Activated CD4-positive, alpha-beta T cell treated with anti-CD3 and anti-CD28 coated beads, Interleukin-10, Interleukin-2, amounts not matched to agents 100 ng/mL and 50 ng/mL, durations not matched to agents 16 hours and 8 hours (primary cell): ENCODE measurements at places on chromosomes 1 and 21.

DNA sequence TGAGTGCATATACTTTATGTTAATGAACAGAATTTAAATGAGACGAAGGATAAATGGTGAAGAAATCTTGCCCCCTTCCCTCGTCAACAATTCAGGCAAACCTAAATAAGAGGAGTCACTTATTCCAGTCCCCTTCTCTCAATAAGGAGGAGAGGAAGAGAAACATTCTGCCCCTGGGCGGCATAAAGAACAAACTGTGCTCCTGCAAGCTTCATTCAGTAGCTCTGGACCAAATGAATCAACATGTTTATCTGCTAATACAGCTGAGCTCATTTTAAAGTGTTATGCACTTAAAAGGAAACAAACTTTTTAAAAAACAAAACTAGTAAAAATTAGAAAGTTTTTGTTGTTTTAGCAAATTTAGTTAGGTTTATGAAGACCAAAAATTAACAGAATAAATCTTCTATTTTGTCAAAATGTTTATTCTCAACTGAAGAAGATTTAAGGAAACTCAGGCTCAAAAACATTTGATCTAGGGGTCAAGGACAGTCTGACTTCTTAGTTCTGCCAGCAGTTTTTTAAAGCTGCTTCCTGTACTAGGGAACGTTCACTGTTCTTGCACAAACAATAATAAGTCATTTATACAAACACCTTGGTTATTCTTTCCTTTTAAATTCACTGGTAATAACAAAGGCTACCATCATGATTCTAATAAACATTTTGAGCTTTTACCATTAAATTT is 58.3 kb downstream of the AKT3 start:
- no peak for DNase-seq

DNA sequence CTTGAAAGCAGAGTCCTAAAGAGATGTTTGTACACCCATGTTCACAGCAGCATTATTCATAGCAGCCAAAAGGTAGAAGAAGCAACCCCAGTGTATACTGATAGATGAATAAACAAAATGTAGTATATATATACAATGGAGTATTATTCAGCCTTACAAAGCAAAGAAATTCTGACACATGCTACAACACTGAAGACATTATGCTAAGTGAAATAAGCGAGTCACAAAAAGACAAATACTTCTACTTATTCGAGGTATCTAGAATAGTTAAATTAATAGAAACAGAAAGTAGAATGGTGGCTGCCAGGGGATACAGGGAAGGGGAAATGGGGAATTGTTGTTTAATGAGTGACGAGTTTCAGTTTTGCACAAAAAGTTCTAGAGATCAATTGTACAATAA is 23.5 kb downstream of the COP1 start:
- peak; percentile 26 for DNase-seq

DNA sequence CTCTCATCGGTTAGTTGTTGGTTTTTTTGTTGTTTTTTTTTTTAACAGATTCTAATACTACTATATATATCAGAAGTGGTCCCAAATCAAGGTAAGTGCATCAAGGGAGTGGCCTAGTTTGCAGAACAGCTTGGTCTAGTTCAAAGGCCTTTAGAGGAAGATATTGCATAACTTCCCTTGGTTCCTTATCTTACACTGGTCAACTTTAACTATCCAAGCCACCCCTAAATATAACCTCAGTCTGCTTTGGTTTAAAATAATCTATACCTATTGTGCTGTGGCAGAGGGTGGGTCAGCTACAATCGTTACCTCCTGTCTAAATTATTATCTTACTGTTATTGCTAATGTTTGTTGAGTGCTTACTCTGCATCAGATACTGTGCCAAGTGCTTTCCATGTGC is 6.9 kb downstream of the S100A12 start:
- no peak for DNase-seq

DNA sequence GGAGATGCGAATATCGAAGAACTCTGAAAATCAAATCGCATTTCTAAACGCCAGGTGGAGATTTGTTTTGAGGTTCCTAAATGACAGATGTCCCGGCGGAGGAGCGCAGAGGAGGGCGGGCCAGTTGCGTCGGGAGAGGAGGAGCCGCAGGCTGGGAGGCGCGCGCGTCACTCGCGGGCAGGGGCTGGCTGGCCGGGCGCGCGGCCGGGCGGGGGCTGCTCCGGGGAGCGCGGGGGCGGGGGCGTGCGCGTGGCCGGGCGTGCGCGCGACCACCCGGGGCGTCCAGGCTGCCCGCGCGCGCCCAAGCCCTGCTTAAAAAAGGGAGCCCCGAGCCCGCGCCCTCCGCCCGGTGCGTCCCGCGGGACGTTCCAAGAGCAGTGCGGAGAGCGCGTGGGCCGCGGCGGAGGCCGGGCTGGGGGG is 47.3 kb downstream of the H3-3A start:
- DNase-seq = peak; percentile 90

DNA sequence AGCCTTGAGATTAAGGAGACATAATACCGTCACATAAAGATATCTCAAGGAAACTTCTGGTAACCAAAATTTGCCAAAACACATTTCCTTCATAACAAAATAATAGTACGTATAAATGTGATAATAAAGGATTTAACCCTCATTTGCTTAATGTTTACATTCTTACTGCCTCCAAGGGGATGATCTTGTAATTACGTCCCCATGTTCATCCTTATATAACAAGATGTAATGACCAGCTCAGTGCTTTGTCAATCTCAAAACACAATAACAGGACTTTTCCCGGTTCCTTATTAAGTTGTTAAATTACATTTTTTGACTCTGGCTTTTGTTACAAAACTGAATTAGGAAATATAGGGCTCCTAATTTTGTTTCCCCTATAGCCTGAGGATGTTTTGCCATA is 41.3 kb upstream of the UHMK1 start:
- DNase-seq = no peak

- DNase-seq = peak; percentile 6
Measured at GRCh38 chr1:90509225-90510048, 207.7 kb downstream of the BARHL2 start.

- peak; percentile 39 for DNase-seq
Measured at GRCh38 chr1:10965546-10966226, 46.8 kb upstream of the TARDBP start.

GRCh38 chr1:84223751-84224432 is 77.6 kb upstream of the SAMD13 start:
- no peak for DNase-seq

GRCh38 chr1:91804546-91805023 is 81.4 kb downstream of the TGFBR3 start:
- peak; percentile 97 for DNase-seq

GRCh38 chr1:228280961-228281591 is 73.2 kb downstream of the OBSCN start:
- DNase-seq = no peak

- DNase-seq = no peak
Measured at GRCh38 chr1:208172423-208173145, 71.6 kb downstream of the PLXNA2 start.

DNA sequence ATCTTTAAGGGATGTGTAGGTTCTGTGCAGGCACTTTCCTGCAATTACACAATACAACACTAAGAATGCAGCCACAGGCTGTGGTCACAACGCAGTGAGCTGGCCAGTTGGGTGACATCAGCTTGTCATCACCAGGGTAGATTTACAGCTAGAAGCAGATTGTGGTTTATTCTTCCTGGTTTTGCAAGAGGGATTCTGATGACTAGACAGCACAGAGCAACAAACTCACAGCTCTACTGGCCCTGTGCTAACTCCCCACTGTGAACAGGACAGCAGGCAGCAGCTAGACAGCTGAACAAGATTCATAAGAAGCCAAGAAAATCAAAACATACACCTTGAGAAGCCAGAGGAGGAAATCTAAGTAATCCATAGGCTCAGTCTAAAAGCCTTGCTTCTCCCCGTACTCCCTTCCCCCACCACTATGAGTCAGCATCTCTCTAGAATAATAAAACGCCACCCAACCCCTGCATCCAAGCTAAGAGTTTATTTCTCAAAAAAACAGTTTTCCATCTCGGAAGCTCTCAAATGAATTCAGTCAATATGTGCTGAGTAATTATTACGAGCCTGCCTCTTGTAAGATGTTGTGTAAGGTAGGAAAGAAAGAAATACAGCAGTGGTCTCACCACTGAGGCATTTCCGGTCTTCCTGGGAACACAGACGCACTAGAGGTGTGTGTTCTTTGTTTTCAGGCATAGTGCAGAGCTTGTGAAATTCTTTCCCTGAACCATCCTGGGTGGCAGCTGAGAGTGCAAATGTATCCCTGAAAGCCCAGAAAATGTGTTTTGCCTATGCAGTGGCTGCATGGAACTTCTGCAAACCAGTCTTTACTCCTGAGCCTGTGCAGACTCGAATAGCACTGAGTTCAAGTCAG is 162.8 kb downstream of the NTPCR start:
- DNase-seq = peak; percentile 91

- DNase-seq = no peak
Measured at GRCh38 chr21:44556879-44557278, 1.7 kb downstream of the KRTAP10-3 start.

GRCh38 chr21:38265166-38265565 is 8.4 kb downstream of the KCNJ15 start:
- no peak for DNase-seq

- DNase-seq = no peak
Measured at GRCh38 chr21:43624339-43624738, 34.9 kb downstream of the HSF2BP start.

- DNase-seq = no peak
Measured at GRCh38 chr1:21296509-21297354, 6.5 kb upstream of the ECE1 start.

- DNase-seq = no peak
Measured at GRCh38 chr1:50977575-50978143, 7.6 kb downstream of the CDKN2C start.

DNA sequence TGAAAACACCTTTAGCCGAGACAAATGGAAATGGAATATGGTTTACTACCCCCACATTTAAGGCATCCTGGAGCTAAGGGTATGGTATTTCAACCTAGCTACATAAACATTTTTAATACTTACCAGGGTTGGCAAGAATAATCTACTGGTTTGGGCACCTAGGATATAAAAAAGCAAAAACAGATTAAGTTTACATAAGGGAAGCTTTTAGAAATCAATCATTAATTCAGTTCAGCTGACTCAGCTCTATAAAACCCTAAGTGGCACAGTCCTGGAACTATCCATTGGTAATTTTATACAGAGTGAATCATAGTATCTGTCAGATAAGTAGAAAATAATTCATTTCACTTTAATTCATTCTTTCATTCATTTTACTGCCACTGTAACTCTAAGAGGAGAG is 355.2 kb downstream of the VAV3 start:
- no peak for DNase-seq
